ENCODE measurements at places on chromosomes 5 and 9.
A peak's percentile ranks its signal among the peaks of the same experiment; 100 is the strongest.

DNA sequence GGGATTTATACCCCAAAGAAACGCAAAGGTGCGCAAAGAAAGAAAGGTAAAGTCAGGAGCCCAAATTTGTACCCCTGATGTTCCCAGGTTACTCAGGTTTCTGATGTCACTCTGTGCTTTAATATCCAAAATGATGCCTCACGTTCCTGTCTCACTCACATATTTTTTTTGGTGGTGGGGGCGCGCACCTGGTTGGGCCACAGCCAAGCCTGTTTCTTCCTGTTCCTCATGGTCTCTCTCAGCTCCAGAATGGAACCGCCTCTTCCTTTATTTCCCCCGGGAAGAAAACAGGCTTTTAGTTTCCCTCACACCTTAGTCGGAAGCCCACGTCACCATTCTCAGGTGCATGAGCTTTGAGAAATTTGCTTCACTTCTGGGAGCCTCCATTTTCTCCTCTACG lies 118.3 kb upstream of the BOD1 start:
- DNase-seq = no peak

DNA sequence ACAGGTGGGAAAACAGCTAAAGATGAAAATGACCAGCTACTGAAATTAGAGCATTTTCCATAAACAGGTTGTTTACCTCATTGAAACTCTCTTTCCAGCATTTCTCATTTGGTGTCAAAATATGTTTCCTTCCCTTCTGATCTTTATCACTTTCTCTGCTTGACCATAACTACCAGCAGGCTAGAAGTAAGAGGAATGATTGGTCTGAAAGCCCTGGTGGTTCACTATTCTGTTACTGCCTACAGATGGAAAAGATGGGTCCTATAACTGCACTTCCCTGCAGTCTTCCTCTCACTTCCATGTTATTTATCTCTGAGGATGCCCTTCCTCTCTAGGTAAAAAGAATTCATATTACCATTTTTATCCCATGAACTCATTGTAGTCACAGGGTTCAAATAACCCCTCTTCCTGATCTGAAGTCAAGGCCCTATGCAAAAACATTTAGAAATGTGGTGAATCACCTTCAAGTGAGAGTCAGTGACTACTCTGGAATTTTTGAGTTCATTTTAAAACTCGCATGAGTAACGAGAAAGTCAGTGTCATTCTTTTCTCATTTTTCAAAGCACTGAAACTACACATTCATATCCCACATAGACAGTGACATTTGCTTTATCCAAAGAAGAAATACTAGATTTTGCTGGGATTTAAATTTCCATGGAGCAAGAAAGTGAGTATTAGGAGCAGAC lies 51.7 kb downstream of the ZNF474 start:
- no peak for DNase-seq

DNA sequence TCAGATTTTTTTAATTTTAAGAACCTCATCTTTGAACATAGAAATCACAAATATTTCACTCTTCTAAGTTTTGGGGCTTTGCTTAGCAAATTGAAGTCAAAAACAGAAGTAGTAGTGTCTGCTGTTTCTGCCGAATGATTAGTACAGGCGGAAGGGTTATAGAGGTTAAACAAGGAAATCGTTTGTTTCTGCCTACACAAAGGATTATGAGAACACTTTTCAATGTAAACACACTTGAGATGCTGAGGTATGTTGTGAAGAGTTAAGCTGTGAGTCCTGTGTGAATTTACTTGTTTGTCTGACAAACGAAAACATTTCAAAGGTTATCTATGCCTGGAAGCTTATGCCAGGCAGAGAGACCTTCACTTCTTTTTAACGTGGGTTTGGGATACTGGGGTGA lies 224.8 kb downstream of the CETN3 start:
- DNase-seq = no peak

DNA sequence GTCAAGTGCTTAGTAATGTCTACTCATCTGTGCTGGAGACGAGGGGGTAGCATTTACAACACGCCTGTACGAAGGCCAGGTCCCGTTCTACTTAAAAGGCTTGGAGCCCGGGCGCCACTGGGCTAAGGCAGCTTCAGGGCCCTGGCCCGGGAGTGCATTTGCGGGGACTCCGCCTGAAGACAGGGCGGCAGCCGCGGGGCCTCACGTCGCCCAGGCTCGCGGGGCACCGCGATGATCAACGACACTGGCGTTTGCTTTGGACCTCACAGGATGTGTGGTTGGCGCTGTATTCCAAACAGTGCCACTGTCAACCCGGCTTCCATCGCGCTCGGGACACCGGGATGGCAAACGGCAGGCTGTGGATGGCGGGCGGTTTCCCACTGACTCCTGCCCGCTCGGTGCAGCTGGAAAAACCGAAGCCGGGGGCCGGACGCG lies 1.1 kb upstream of the TENT4A start:
- DNase-seq = peak; percentile 39

GRCh38 chr9:108672475-108673190 lies 183.2 kb downstream of the ACTL7B start:
- DNase-seq = no peak

DNA sequence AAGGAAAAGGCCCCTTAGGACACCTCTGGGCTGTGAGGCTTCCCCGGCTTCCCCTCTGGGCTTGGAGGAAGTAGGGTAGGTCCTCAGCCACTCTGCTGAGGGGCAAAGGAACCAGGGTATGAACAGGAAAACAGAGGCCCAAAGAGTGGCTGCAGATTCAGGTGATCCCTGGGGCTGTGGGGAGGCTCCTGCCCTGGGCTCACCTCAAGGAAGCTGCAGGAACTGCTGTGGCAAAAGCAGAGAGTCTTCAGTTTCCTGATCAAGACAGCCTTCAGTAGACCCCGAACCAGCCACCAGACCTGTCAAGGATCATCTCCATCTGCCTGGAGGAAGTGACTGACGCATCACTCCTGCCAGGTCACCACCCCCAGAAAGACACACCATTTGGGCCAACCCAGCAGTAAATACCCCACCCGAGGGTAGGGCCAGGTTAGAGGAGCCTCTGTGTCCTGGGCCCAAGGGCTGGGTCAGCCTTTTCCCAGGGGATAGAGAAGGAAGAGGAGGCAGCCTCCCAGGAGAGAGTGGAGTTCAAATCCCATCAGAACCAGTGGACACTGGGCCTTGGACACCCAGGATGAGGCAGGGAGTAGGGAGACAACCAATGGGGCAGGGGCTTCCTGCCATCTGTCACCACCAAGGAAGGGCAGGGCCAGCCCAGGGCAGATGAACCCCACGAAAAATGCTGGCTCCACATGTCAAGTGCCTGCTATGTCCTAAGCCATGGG lies 5.8 kb upstream of the ST6GALNAC6 start:
- DNase-seq = no peak

Data from HEK293T (cell line).